Ecto neural progenitor cell (in vitro differentiated cells): ENCODE measurements at places on chromosomes 3 and 15.

GRCh38 chr3:150737874-150738679, 24.9 kb downstream of the SIAH2 start:
- DNase-seq: no peak

- DNase-seq: no peak
These were observed 18.9 kb downstream of the ABHD6 start for GRCh38 chr3:58256511-58256910.

DNA sequence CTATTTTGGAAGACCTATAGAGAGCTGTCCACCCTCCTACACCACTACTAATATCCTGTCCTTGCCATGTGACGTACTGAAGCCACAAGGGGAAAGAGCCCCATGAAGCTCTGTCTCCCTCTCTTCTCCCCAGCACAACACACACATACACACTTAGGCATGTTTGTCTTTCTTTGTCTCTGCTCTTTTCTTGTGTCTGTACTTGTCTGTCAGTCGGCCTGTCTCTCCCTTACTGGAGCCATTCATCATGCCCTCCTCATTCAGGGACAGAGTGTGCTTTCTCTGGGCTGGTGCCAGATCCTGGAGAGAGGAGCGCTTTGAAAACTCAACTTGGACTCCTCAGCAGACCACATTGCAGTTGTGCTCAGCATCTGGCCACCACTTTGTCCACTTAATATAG, 47.6 kb downstream of the PSMD6 start:
- DNase-seq: no peak

- DNase-seq: no peak
These were observed 57.3 kb downstream of the NECTIN3 start for GRCh38 chr3:111128884-111129283.

GRCh38 chr3:171748064-171748924, 62.0 kb downstream of the PLD1 start:
- no peak for DNase-seq

GRCh38 chr15:96690733-96691132, 360.2 kb downstream of the NR2F2 start:
- no peak for DNase-seq

DNA sequence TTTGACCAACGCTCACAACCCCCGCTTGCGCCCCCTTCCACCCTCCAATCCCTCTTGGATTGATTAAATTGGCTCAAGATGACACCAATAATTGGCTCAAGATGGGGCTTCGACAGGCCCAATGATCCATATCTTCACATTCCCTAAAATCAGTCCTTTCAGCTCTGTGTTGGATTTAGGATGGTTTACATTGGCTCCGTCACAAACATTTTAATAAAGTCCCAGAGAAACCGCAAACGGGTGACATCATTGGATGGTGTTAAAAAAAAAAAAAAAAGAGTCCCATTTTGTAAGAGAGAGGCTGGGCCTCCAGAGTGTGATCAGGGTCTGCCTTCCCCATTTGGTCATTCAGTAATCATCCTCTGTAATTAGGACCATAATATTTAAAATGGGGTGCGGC, 113.4 kb upstream of the MRPS22 start:
- no peak for DNase-seq
